ENCODE measurements at places on chromosomes 2 and 18.

DNA sequence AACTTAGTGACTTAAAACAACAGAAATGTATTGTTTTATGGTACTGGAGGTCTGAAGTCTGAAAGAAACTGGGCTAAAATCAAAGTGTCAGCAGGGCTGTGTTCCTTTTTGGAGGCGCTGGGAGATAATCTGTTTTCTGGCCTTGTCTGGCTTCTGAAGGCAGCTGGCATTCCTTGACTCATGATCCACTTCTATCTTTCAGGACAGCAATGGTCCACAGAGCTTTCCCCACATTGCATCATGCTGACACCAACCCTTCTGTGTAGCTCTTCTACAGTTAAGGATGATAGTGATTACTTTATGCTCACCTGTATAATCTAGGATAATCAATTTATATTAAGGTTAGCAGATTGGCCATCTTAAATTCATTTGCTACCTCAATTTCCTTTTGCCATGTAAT is 392.1 kb downstream of the TDRD15 start:
- DNase-seq = no peak

DNA sequence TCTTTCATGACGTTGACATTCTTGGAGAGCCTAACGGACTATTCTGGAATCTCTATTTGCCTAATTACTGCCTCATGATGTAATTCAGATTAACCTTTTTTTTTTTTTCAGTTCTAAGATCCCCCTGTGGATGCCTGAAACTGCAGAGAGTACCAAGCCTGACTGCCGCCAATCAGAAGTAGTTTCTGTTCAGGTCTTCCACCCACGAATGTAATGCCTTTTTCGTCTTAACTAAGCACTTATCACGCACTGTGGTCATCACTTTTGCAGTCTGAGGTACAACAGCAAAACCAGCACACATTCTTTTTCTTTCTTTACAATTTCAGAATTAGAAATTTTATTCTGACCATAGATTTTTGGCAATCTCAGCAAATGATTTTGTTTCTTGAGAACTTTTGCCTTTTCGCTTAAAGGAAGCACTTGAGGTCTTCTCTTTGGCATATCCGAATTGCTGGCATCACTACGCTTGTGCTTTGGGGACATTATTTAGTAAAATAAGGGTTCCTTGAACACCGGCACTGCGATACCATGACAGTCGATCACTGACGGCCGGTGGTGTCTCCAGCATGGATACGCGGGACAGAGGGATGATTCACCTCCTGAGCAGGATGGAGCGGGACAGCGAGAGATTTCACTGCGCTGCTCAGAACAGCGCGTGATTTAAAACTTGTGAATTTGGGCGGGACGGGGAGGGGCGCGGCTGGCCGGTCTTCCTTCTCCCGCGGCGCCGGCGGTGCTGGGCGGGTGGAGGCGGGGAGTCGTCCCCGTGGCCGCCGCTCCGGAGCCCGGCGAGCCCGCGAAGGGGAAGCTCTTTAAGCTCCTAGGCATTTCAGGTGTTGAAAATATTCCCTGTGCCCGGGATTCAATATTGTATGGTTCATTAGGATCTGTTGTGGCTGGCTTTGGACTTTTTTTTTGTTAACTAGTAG is 32.0 kb upstream of the GPR55 start:
- DNase-seq = peak; percentile 23

GRCh38 chr18:57078614-57079013 is 68.3 kb upstream of the BOD1L2 start:
- no peak for DNase-seq

DNA sequence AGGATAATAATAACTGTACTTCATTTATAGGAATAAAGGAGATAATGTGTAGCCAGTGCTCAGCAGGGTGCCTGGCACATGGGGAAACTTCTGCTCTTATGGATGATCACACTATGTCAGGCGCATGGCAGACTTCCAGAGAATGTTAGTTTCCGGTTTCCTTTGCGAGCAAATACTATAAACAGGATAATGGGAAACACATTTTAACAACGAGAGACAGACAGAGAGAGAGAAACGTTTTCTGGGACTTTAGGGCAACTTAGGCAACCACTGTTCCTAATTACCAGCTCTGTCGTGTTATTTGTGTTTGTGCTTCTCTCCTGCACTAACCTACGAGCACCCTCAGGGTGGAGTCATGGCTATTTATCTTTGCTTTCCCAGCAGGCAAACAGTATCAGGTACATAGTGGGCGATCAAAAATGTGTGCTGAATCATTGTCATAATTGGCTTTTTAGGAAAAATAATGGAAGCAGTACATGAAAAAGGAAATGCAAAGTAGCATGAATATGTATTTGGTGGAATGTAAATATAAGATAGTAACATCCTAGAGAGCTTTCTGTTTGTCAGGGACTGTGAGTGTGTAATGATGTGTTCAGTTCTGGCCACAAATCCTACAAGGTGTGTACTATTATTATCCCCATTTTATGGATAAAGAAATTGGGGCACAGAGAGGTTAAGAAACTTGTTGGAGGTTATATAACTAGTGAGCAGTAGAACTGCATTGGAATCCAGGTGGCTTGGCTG is 36.8 kb upstream of the IGFBP2 start:
- no peak for DNase-seq

DNA sequence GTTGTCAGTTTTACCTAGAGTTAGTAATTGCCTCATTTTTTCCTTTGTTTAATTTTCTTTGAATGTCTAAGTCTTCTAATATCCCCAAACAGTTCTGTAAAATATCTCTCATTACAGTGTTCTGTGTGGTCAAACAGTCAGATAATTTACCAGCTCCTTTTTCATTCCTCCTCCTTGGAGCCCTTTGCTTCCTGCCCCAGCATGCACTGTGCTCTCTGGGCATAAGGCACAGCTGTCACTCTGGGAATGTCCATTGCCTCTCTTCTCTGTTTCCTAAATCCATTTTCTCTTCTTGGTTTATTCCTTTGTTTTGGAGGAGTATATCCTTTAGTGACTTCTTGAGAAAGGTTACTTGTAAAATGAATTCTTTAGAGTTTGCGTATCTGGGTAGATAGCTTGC is 139.3 kb downstream of the PLCL1 start:
- no peak for DNase-seq

- no peak for DNase-seq
Observed at GRCh38 chr18:75067996-75068645, 140.8 kb downstream of the PTGR3 start.

DNA sequence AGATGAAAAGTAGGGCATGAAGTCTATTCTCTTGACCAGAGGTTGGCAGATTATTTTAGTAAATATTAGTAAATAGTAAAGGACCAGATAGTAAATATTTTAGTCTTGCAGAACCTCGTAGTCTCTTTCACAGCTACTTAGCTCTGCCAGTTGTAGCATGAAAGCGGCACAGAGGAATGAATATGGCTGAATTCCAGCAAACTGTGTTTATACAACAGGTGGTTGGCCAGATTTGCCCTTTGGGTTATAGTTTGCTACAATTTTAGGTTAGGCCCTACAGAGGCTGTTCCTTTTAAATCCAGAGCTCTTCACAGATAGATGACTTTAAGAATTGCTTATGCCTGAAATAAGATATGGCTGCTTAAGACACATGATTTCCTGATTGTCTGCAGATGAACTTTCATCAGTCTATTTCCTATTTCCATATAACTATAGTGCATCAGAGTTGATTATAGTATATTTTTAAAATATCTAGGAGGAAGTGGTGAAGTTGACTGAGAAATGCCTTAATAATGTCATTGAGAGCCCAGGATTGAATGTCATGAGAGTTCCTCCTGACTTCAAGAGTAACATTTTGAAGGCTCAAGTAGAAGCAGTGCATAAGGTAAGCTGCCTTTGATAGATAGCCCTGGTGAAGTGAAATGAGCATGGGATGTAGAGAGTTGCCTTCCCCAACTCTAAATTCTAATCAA is 80.5 kb downstream of the TMEM185B start:
- no peak for DNase-seq

DNA sequence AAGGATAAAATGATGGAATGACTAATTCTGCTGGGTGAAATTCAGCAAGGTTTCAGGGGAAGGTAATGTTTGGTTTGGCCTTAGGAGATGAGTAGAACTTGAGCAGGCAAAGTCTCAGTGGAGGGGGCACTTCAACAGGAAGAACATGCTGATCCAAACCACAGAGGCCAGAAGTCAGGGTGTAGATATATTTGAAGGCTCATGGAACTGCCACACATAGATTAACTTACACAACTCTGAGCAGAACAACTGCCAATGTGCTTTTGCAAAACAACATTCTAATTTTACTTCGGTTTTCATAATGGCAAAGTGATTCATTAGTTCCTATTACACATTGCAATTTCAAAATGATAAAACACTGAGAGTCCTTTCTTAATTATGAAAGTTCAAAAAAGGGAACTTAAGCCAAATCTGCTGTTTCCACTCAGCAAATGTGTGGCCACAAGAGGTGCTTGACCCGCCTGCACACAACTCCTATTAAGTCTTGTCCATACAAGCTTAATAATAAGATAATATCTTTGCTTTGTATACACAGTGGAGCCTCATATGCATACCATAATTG is 284.8 kb downstream of the MREG start:
- no peak for DNase-seq

GRCh38 chr2:153663371-153663770 is 184.8 kb upstream of the RPRM start:
- DNase-seq = no peak

- no peak for DNase-seq
Observed at GRCh38 chr2:95258271-95258670, 16.0 kb upstream of the PROM2 start.

GRCh38 chr2:67451086-67451832 is 54.1 kb downstream of the ETAA1 start:
- no peak for DNase-seq

GRCh38 chr2:205937211-205937610 is 148.8 kb downstream of the INO80D start:
- DNase-seq = no peak

GRCh38 chr2:96951125-96951654 is 35.2 kb downstream of the FAM178B start:
- DNase-seq = peak; percentile 46

- no peak for DNase-seq
Observed at GRCh38 chr2:135532581-135532980, 1.3 kb downstream of the R3HDM1 start.
